ENCODE measurements at places on chromosomes 12 and 14.

- no peak for DNase-seq
These were observed 49.2 kb downstream of the ANAPC7 start for GRCh38 chr12:110354172-110354780.

DNA sequence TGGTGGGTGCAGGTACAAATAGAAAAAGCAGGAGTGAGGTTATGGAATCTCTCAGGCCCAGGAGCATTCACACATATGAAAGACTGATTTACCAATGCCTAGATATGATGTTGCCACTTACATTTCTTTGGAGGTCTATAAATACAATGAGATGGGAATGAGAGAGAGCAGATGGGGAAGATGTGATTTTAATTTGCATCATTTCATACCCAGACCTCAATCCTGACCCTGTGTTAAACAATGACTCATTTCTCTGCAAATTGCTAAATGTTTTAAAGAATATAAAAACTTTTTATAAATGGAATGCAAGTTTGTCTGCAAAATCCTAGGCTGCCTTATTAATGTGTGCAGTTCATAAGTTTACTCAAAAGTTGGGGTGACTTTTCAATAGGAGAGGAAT, 38.6 kb upstream of the GNG2 start:
- no peak for DNase-seq

- DNase-seq: no peak
These were observed 184.8 kb downstream of the PIK3C2G start for GRCh38 chr12:18446061-18446644.

GRCh38 chr14:105478398-105479251, 4.0 kb downstream of the CRIP2 start:
- DNase-seq: no peak

DNA sequence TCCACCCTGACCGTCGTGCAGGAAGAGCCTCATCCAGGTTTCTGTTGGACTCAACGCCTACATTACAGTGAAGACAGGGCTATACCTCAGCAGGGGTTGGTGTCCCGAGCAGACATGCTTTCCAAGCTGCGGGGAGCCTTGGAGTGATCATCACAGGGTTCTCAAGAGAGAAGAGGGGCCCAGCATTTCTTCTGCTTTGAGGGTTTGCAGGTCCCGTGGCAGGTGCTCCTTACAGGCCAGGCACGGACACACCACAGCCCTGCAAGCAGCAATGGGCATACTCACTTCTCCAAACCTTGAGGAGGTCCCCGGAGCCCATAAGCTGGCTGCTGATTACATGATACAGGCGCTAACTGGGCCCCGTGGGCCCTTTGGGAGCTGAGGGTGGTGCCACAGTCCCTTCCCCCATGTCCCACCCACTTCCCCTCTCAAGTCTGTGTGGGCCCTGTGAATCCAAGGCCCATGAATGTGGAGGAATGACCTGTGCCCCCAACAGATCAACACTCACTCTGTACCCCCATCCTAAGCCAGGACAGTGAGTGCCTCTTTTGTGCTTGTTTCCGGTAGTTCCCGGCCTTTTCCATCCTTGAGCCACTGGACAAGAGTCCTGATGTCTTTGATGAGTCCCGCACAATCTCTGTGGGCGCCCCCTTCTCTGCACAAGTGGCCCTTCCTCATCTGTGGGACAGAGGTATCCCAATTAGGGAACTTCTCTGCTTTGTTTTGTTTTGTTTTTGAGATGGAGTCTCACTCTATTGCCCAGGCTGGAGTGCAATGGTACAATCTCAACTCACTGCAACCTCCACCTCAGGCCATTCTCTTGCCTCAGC, 1.1 kb downstream of the AQP2 start:
- DNase-seq: no peak

DNA sequence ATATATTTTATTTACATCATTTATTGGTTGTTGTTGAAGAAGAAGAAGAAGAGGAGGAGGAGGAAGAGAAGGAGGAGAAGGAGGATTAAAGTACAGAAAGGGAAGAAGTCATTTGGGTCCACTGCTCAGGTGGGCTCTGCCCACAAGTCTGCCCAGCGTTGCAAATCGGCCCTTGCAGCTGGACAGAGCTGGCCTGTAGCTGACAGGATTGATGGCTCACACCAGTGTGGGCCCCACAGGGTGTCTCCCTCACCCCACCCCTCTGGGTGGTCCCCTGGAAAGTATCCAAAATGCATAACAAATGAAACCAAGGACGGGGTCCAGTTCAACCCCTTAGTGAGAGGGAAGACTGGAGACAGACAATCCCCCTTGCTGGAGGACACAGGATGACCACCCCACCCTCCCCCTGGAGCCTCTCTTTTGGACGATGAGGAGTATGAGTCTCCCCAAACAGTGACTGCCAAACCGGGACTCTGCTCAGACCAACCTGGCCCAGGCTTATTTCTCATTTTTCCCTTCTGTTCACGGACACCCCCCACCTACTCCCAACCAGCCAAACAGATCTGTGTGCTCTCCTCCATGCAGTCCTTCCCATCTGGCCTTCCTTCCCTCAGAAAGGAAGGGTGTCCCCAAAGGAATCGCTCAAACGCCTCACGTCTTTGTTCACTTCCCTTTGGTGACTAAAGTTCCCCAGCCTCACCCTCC, 17.7 kb downstream of the DPF3 start:
- no peak for DNase-seq

DNA sequence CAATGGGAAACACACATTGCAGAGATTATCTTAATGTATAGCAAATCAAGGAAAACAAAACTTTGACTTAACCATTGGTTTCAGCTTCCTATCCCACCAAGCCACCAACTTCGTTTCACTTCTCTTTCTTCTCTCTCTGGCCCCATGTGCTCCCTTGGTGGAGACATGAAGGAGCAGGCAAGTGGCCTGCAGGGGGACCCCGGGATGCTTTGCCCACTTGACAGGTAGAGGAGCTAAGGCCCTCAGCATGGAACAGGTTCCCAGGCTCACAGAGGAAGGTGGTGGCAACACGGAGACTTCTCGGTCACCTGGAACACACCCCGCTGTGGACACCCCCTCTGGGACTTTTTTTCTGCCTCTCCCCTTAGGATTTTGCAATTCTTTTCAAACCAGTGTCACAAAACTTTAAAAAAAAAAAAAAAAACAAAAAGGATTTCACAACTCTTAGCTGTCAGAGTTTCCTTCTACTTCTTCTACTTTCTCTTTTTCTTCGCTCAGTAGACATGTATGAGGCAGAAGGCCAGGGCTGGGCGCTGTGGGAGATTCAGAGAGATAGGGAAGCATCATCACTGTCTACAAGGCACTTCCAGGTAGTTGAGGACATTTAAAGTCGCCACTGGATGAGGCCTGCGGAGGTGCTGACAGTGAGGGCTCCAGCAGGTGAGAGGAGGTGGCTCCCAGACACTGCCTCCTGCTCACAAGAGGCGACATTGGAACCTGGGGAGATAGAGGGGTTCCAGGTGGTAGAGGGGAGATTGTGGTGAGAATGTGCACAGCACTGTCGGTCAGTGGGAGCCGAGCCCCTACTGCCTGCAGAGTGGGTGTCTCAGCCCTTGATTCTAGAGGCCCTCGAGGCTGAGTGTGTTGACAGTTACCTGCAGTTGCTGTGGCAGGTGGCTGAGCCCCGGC, 119.6 kb downstream of the GCH1 start:
- DNase-seq: peak; percentile 64

- DNase-seq: no peak
These were observed 624.9 kb downstream of the DIO2 start for GRCh38 chr14:79586416-79586815.

- DNase-seq: no peak
These were observed 960.3 kb upstream of the TMEM132C start for GRCh38 chr12:127306604-127307215.

Data from H9 (cell line).